GM12891 (cell line): ENCODE measurements at places on chromosomes 3 and 15.

- no peak for DNase-seq
These were observed 708 bp upstream of the PTPN23 start for GRCh38 chr3:47380026-47380600.

DNA sequence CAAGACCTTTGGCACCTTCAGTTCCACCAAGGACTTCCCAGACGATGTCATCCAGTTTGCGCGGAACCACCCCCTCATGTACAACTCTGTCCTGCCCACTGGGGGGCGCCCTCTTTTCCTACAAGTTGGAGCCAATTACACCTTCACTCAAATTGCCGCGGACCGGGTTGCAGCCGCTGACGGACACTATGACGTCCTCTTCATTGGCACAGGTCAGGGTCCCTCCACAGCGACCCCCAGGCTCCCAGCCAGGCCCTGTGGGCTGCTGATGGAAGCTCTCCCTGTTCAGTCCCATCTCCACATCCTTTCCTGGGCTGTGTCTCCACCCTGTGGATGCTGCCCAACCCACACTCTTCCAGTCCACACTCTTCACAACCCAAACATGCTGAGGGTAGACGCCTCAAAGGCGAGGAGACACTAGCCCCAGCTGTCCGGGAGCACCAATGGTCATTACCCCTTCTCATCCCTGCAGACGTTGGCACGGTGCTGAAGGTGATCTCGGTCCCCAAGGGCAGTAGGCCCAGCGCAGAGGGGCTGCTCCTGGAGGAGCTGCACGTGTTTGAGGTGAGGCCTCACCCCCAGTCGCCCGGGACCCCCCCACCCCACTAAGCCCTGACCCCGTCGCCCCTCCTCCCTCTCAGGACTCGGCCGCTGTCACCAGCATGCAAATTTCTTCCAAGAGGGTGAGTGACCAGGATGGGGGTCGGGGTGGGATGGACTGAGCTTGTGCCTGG lies 4.3 kb upstream of the LSMEM2 start:
- peak; percentile 71 for DNase-seq

GRCh38 chr15:61038387-61038786 lies 190.7 kb downstream of the RORA start:
- no peak for DNase-seq

GRCh38 chr3:102662498-102662772 lies 227.6 kb downstream of the ZPLD1 start:
- DNase-seq = no peak

DNA sequence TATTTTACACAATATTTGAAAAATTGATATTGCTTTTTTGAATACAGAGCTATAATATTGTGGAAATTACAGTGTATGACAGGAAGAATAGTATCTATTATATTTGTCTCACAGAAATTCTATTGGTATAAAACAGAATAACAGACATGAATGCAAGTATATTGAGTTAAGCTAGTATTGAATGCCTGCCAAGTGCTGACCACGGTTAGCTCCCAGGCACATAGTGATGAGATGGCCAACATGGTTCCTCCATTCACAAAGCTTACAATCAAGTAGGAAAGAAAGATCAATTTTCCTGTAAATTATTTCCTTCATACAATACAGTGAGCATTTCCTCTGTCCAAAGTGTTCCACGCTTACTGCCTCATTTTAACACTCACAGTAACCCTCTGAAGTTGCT lies 67.6 kb downstream of the TP63 start:
- DNase-seq = no peak

GRCh38 chr15:100043692-100044091 lies 298.1 kb downstream of the ADAMTS17 start:
- no peak for DNase-seq

- DNase-seq = peak; percentile 44
These were observed at the start of gene MBNL1 for GRCh38 chr3:152268555-152269055. TSS of gene MBNL1 (plus strand) at chr3:152268929. CDS start at chr3:152300194, 31,265 bp downstream.

DNA sequence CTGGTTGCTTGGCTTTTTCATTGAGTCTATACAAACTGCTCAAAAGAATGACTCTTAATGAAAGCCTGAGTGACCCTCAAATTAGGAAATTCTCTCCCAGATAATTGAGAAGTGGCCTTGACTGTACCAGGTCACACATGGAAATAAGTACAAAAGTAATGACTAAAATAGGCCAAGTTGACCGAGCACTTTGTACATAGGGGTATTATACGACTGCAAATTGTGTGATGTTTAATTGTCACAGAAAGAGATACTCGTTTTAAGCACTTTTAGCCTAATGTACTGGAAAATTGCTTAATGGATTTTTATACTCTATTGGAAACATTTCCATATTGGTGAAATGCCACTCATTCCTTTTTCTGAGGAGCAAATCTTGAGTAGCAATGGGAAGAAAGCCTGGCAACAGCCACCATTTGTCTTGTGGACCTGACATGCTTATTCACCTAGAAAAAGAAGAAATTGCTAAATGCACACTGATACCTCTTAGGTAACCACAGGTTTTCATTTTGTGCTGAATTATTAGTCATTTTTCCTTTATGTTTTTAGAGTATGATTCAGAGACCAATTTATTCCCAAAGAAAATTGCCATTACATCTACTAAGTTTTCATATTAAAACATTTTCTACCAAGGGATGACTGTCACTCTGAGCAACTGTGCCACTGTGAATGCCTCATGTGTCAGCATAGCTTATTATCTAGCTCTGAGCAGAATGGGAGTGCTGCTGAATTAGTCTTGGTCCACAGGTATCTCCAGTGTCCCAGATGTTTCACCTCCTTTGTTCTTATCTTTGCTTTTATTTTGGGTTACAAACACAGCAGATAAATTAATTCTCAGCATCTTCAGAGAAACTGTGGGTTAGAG lies 8.9 kb upstream of the PXK start:
- DNase-seq = no peak

GRCh38 chr3:32438596-32439344 lies 47.1 kb downstream of the CMTM7 start:
- DNase-seq = no peak

GRCh38 chr3:183924956-183925355 lies 40.3 kb upstream of the PARL start:
- DNase-seq = no peak

DNA sequence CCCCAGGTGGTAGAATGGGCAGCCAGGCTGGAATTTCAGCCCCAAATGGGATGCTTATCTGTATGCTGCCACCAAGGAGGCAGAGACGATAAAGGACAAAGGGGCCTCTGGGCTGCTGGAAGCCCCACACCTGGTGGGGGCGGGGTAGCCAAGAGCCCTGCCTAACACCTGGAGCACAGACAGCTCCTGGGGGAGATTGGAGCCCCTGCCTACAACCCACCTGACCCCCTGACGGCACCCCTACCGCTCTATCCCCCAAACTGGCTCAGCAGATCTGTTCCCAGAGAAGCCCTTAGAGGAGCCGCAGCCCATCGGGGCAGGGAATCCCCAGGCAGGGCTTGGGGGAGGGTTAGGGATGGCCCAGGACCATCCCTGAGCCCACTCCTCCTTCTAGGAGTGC lies 15.8 kb upstream of the SEMA3F start:
- no peak for DNase-seq

DNA sequence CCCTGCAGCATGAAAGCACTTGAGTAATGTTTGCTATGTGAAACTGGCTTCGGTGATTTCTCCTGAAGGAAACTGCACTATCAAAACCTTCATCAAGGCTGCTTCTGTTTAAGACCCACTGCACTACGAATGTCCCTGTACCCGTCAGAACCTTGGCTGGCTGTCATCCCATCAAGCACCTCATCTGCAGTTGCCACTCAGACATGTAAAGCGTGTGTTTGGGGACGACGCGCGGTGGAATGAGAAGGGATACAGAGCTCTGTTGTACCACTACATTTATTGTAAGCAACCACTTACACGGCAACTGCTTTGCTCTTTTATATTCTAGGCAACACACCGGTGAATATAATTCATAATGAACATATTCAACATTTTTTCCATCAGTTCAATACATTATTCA lies 147.6 kb downstream of the TIGIT start:
- no peak for DNase-seq

DNA sequence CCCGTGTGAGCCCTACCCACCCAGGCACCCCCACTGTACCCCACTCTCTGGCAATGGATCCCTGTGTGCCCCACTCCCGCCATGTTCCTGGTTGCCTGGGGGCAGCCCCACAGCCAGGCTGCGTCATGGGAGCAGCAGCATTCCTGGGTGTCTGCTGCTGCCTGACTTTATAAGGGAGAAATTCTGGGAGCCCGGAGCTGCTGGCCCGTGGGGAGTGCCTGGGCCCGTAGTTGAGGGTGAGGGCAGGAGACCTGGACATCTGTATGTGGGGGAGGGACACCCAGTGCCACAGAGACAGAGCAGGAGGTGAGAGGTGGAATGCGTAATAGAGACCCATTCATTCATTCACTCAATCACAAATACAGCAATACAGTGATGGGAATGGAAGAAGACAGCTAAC lies 15.1 kb downstream of the CSPG4 start:
- DNase-seq = no peak

DNA sequence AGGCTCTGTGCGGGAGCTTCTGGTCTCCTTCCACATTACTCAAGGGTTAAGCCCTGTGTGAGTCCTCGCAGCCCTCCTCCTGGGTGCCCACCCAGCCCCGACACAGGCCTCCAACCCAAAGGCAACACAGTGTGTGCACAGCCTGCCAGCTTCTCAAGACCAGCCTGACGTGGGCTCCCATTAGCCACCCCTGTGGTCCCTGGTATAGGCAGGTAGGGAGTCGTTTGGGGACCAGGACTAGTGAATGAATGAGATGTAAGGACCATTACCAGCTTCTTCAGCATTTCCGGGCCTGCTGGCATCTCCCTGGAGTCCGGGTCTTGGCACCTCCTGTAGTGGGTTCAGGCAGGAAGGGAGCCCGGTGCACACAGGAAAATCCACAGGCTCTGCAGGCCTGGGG lies 20.2 kb upstream of the PLXNA1 start:
- DNase-seq = no peak

DNA sequence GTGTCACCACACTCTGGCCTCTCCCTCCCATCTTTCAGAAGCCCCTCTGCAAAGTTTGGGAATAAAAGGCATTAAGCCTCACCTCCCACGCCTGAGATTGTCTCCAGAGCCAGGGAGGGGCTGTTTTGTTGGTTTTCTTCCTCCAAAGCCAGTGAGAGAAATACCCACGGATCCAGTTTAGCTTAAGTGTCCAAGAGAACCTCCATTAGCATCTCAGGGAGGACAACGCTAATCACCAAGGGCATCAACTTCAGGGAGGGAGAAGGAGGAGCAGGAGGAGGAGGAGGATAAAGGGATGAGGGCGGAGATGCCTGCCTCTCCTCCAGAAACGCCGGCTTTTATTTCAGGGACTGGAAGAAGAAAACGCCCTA lies 101.6 kb downstream of the SRGAP3 start:
- no peak for DNase-seq

GRCh38 chr15:72227192-72227586 lies 3.8 kb downstream of the PKM start:
- no peak for DNase-seq

DNA sequence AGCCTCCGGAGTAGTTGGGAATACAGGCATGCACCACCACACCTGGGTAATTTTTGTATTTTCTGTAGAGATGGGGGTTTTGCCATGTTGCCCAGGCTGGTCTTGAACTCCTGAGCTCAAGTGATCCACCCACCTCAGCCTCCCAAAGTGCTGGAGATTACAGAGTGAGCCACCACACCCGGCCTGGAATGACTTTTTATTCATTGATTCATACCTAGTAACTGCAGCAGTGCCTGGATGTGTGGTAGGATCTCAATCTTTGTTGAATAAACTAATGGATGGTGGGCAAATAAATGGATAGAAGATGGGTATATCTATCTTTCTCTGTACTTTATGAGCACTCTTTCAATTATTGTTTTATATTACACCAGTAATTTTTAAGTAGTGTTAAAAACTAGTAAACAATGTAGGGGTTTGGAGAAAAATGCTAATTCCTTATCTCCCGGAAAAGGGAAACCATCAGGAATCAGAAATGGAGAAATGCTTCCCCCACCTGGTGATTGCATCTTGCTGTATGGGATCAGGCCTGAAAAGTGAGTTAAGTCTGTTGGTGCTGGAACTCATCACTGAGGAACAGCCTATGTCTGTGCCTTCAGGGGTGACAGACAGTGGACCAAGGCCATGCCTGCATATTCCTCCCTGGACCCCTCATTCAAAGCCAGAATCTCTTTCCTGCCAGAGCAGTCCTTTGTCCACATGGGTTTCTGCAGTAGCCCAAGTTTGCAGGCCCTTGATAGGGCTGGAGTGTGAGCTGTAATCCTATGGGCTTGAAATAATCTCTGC lies 161.0 kb upstream of the CTDSPL start:
- no peak for DNase-seq

GRCh38 chr15:59838900-59839299 lies 149.8 kb upstream of the BNIP2 start:
- no peak for DNase-seq
